ENCODE measurements at places on chromosomes 12 and 14. TPM values are rescaled to one million over a fixed set of nuclear protein-coding genes. Genes with fewer than 3 reads are reported as not detected.

Gene IFI27
- 480 TPM for total RNA-seq

Gene SERPINA12
- not detected for total RNA-seq

Gene KRT71
- not detected for total RNA-seq

Gene KCNC2
- total RNA-seq: not detected

Gene GPR132
- total RNA-seq: 0.79 TPM

Gene BCL11B
- total RNA-seq: 13.7 TPM

Gene AHSA1
- 131 TPM for total RNA-seq

Gene HOXC6
- total RNA-seq: 1.1 TPM
